ENCODE measurements at places on chromosomes 1 and 21.

DNA sequence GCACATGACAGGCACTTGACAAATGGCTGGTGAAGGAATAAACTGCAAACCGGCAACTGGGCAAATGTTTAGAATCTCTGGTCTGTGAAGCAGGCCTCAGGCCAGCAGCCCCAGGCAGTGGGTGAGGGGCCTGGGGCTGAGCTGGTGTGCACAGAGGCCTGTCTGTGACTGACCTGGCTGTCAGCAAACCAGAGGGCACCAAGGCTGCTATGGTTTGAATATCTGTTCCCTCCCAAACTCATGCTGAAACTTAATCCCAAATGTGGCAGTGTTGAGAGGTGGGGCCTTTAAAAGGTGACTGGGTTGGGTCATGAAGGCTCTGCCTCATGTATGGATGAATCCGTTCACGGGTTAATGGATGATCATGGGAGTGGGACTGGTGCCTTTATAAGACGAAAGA lies 139.8 kb downstream of the DMRTB1 start:
- no peak for DNase-seq

- no peak for DNase-seq
Measured at GRCh38 chr21:31450980-31451379, 106.9 kb upstream of the TIAM1 start.

DNA sequence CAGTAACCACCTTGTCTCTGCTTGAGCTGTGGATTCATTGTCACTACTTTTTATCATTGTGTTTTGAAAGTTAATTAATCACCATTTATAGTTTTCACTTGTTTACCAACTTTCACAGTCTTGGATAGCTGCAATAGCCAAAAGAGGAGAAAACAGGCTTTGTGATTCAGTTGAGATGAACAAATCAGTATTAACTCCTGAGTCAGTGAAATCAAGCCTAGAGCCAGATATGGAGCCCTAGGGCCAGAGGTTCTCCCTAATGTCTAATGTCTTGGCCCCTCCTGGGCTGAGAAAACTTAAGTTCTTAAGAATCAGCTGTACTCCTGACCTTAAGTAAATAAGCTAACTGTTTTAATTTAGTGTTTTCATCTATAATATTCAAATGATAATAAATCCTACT lies 228.8 kb downstream of the DNM3 start:
- no peak for DNase-seq

- no peak for DNase-seq
Measured at GRCh38 chr1:35847935-35848565, 35.0 kb upstream of the AGO1 start.

- DNase-seq = no peak
Measured at GRCh38 chr1:172071746-172072145, 230.4 kb downstream of the DNM3 start.

Measured in NCI-H2081 treated with DMSO at 0.1 percent for 48 hours (cell line).